ENCODE measurements at places on chromosomes 16 and 17.
A peak's percentile ranks its signal among the peaks of the same experiment; 100 is the strongest.

DNA sequence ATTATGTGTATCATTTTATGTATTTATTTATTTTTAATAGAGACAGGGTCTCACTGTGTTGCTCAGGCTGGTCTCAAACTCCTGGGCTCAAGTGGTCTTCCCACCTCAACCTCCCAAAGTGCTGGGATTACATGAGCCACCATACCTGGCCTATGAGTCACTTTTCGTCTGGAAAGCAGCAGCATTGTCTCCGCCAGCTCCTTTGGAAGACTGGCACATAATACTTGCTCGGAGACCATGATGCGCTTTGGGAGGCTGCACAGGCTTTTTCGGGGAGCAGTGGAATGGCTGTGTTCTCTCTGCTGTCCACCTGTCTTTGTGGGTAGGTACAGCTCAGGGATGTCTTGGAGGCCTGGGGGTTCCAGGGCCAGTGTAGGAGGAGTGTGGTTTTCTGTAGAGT lies 102.2 kb downstream of the AATF start:
- no peak for DNase-seq

DNA sequence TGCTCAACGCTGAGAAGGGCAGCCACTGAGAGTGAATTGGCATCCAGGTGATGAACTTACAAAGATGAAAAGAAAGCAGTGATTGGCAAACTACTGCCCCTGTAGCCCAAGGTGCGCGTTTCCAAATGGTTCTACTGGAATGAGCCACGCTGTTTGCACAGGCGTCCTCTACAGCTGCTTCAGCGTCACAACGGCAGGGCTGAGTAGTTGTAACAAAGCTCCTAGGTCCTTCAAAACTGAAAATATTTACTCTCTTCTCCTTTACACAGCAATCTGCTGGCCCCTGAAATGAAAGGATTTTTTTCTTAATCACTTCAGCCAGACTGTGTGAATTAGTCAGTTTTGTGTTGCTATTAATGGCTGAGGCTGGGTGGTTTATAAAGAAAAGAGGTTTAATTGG lies 107.2 kb upstream of the FOXF1 start:
- no peak for DNase-seq

- DNase-seq: peak; percentile 17
Measured at GRCh38 chr17:30074730-30075129, 41.9 kb upstream of the NSRP1 start.

DNA sequence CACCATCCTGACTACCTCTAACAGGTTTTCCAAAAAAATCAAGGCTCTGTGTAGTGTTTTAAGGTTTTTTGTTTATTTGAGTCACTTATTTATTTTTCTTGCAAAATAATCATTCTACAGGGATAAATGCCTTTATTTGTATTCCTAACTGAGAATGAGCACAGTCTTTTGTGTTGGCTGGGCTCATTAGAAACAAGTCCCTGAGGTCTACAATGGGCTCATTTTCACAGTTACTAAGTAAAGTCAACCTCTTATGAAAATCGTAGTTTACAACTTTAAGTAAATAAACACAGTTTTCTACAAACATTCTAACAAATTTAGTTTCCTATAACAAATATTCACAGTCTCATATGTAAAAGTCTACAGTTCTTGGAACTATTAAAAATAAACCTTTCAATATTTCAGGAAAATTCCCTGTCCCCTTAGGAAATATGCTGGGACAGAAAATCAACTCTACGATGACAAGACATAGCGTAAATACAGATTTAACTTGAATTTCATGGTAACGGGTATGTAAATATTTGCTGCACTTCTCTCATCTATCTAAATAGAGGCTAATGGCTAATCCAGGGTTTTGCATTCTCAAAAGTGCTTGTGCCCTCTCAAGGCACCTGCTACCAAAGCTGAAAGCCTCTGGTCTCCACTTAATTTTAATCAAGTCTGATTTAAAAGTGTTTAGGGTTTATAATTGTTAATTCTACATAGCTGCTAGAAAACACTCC lies 31.5 kb upstream of the CDH5 start:
- DNase-seq: no peak

DNA sequence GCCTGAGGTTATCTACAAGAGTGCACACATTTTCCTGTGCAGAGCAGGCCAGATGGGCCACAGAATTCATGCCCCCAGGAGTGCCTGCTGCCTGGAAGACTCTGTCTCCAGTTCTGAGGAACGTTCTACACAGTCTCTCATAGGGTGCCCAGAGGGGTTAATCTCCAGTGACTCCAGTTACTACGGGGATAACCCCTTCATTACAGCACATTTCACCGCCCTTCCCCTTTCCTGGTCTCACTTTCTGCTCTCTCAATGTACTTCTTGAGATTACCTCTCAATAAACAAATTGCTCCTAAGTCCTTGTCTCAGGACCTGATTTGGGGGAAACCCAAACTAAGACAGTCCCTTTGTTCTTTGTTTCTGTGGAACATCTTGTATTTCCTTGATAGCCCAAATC lies 5.7 kb downstream of the CD300H start:
- DNase-seq: no peak

DNA sequence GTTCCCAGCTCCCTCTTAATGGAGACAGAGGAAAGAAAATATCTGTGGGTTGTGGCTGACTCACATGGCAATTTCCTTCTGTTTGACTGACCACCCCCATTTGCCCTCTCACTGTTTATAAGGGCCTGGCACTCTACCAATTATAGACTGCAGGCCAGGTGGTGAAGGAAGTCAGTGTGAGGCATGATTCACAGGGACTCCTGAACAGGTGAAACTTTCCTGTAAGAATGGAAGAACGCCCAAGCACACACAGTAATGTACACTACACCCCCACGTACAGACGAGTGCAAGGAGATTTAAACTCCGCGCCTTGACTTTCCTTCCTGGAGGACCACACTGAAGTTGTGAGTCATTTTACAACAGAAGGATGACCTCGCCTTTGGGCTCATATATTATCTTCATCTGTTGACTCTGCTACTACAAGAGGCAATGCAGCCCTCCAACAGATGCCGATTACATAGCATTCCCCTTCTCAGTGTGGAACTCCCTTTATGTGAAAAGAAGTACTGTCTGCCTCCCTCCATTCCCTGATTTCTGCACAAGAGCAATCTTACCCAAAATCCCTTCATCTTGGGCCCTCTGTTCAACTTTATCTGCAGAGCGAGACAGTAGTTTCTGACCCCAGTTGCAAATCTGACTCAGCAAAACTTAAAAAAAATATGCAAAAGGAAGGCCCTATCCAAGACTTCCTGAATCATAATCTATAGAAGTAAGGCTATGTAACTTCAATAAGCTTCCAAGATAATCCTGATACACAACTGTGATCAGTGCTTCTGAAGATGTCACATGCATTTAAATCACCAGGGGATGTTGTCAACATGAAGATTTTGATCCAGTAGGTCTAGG lies 163.6 kb downstream of the SHISA6 start:
- DNase-seq: no peak

GRCh38 chr17:81513753-81514488 lies 1.3 kb upstream of the ACTG1 start:
- DNase-seq: peak; percentile 75

GRCh38 chr17:16258901-16259300 lies 41.9 kb downstream of the PIGL start:
- DNase-seq: no peak

DNA sequence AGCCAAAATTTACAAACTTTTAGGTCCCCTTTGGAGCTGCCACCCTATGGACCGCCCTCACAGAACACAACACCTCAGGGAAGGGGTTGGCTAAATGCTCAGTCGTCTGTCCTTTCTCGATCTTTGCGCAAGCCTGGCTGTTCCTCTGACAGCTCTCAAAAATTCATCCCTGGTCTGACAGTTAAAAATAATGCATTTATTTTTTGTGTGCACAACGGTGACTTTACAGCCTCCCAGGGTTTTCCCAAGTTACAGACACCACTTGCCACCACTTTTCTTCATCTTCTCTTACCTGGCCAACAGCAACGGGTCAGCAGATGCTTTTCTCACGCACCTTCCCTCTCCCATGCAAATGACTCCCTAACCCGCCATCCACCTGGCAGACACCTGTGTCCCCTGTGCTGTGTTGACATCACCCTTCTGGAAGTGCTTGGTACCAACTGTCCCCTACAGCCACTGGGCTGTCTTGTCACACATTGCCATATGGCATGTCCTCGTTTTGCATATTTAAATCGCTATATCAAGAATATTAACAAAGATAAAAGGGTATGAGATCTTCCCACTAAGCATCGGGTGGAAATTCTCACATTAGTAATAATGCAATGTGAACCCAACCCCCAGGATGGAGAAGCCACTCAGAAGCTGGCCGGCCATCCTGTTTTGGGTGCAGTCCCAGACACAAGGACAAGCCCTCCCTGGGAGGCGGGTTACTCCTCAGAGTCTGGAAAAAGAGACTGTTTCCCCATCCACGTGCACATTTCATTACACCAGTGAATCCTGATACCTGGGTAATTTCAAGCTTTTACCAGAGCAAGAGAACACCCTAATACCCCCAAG lies 187.0 kb downstream of the ZFHX3 start:
- no peak for DNase-seq

GRCh38 chr17:29763273-29763672 lies 140.6 kb upstream of the CORO6 start:
- DNase-seq: no peak

GRCh38 chr17:59254742-59255141 lies 34.4 kb downstream of the GDPD1 start:
- no peak for DNase-seq

DNA sequence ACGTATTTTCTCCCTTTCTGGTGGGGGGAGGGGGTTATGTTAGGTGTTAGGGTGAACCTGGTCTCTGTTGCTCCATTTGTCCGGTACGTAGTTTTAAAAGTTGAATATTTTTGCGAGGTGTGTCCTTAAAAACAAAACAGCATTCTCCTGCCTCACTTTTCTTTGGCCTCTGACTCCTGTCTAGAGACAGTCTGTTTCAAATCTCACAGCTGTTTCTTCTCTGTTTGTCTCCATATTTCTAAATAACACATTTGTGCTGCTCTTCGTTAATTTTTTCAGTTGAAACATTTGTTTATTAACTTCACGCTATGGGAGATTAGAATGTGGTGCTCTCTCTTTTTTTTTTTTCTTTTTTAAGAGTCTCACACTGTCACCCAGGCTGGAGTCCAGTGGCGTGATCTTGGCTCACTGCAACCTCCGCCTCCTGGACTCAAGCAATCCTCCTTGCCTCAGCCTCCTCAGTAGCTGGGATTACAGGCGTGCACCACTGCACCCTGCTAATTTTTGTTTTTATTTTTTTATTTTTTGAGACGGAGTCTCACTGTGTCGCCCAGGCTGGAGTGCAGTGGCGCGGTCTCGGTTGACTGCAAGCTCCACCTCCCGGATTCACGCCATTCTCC lies 31.7 kb downstream of the RPA1 start:
- DNase-seq: no peak

DNA sequence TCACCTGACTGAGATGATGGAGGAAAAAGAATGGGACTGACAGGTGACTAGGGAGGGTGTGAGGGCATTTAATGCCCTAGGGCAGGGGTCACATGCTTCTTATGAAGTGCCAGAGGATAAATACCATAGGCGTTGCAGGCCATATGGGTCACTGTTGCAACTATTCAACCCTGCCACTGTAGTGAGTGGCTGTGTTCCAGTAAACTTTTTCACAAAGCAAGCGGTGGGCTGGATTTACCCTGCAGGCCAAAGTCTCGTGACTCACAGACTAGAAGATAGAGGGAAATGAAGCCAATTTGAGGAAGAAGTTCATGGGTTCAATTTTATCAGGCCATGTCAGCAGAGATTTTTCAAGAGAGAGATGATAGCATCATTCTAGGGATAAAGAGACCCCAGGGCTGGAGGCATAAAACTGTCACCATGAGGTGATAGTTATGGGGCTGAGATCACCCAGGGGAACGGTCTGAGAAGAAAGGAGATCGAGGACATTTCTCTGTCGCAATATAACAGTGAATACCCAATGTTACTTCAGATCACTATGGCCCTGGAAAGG lies 8.6 kb downstream of the ARHGAP17 start:
- DNase-seq: peak; percentile 45

GRCh38 chr17:77783991-77784820 lies 174.3 kb upstream of the TNRC6C start:
- DNase-seq: no peak

- no peak for DNase-seq
Measured at GRCh38 chr17:65554553-65555223, 6.8 kb downstream of the AXIN2 start.

DNA sequence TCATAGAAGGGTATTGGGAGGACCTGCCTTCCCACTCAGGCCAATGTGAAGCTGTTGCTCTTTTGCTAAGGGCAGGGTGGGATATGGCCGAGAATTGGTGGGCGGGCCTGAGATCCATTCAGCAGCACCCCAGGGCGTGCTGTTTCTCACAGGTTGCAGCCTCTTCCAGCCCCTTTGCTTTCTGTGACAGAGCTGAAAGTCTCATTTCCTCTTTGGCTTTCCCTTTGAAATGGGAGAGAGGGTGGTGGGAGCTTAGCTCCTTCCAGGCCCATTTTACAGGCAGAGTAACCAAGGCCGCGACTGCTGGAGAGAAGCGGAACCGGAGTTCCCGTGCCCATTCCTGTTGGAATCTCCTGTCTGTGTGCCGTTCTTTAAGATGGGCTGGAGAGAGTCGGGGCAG lies 183.0 kb downstream of the RAB11FIP4 start:
- no peak for DNase-seq

DNA sequence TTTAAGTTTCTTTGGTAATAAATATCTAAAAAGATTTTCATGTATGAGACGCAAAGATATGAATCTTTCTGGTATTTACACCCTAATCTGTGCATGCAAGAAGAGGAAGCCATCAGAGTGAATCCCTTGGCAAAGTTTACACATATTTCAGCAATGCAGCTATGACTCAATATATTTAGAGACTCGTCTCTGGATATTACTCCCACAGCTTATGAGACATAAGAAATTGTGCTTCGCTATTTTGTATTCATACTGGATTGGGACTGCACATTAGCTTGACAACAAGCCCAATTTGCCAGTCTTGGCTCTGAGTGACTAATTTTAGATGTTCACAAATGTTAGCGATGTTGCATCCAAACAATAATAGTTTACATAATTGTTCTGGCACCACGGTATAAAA lies 532.0 kb downstream of the CDH11 start:
- peak; percentile 61 for DNase-seq

- no peak for DNase-seq
Measured at GRCh38 chr16:5046914-5047313, 13.2 kb upstream of the NAGPA start.

DNA sequence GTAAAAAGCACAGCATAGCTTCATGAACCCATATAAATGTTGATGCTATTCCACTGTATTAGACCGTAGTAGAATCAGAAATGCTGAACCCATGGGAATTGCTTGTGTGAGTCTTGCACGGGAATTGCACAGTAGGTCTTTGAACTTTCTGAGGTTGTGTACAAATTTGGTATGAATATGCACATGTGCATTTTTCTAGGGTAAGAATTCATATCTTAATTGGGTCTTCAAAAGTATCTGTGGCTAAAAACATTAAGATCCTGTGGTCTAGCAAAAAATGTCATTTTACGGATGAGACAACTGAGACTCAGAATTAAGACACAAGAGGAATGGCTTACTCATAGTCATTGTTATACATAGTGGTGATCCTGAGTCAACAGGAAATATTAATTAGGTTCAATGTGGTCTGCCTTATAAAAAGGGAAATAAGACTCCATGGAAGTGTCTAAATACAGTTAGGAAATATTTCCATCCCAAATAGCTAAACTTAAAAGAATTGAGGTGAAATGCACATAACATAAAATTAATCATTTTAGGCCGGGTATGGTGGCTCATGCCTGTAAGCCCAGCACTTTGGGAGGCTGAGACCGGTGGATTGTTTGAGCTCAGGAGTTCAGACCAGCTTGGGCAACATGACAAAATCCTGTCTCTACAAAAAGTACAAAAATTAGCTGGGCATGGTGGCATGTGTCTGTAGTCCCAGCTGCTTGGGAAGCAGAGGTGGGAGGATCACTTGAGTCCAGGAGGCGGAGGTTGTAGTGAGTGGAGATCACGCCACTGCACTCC lies 22.8 kb downstream of the TAOK1 start:
- DNase-seq: peak; percentile 91
